CD4-positive, alpha-beta memory T cell (primary cell): ENCODE measurements at places on chromosomes 6 and 20. TPM values are rescaled to one million over a fixed set of nuclear protein-coding genes. Genes with fewer than 3 reads are reported as not detected.

AIF1 gene
- total RNA-seq: 5.2 TPM

TCF21 gene
- total RNA-seq: not detected

TBXT gene
- not detected for total RNA-seq

RAET1L gene
- not detected for total RNA-seq

CLPSL2 gene
- not detected for total RNA-seq

DNA sequence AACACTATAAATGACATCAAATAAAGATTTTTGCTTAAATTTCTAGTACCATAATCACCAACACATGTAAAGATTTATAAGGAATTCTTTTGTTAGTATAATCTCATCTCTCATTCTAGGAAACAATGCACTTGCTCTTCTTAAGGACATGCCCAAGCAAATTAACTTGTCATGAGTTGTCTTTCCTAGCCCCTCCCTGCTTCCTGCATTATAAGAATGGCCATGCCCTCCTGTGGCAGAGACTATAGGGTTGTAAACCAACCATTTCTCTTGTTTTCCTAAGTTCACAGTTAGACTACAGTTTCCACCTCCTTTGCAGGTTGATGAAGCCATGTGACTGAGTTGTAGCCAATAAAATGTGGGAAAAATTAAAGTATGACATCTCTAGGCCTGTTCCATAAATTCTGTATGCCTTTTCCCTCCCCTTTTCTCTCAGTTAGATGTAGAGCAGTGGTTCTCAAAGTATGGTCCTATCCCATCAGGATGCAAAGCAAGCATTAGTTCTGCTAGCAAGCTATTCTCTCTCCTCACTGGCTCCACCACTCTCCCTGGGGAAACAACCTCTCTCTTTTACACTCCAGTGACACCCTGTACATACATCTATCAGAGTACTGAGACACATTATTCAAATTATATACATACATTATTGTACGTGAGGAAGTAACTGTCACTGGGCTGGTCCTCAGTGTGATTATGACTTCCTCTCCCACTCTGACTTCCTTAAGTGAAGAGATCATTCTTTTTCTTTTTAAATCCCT, 295.0 kb downstream of the PKHD1 start:
- no peak for DNase-seq

- peak; percentile 75 for DNase-seq
Observed at GRCh38 chr20:63739130-63740069, at the start of gene SLC2A4RG. SLC2A4RG (plus strand) TSS chr20:63739776; CDS start chr20:63739913, 137 bp downstream.

- DNase-seq: no peak
Observed at GRCh38 chr6:103504501-103505154, 1355.1 kb downstream of the HACE1 start.

GRCh38 chr6:167779993-167780655, 46.6 kb upstream of the AFDN start:
- no peak for DNase-seq

DNA sequence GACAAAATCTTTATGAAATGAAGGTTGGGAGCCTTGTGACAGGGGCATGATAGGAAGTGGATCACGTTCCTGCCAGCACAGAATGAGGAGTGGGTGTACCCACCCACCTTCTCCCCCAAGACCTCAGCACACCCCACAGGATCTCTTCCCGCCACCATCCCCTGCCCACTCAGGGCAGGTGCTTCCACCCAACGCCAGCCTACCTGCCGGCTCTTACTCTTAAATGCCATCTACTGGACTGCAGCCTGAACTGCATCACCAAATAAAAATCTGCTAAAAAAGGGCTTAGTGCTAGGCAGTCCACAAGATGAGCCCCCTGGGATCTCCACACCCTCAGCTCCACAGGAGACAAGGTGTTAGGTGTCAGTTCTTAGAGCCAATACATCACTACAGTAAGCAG, 20.6 kb downstream of the DTNBP1 start:
- DNase-seq: no peak

GRCh38 chr6:2971420-2972218, at the start of gene SERPINB6:
SERPINB6 (minus strand) TSS chr6:2971567; CDS start chr6:2959332, 12,235 bp downstream.
- DNase-seq: peak; percentile 42

DNA sequence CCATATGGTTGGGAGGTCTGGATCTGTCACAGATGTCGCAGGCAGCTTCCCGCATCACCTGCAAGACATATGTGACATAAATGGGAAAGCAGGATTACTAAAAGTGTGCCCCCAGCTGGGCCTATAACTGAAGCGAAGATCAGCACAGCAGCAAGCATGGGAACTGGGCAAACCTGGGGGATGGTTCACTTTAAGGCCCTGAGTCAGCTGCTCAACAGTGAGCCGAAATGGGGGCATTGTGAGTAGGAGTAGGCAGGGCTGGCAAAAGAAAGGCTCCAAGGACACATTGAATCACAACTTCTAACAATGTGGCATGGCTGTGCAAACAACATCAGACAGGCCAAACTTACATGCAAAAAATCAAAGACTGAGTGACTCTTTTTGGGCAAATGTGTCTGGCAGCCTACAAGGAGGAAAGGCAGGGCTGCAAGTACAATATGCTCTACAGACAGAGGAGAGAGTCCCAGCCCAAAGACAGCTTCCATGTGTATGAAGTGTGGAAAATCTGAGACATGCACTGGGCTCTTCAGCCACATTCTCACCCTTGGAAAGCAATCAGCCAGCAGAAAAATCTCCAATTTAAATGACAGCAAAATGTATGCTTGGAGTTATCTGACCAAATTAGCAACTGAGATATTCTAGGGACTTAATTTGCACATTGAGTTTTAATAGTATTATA, 531.0 kb upstream of the MMS22L start:
- DNase-seq: no peak

DNA sequence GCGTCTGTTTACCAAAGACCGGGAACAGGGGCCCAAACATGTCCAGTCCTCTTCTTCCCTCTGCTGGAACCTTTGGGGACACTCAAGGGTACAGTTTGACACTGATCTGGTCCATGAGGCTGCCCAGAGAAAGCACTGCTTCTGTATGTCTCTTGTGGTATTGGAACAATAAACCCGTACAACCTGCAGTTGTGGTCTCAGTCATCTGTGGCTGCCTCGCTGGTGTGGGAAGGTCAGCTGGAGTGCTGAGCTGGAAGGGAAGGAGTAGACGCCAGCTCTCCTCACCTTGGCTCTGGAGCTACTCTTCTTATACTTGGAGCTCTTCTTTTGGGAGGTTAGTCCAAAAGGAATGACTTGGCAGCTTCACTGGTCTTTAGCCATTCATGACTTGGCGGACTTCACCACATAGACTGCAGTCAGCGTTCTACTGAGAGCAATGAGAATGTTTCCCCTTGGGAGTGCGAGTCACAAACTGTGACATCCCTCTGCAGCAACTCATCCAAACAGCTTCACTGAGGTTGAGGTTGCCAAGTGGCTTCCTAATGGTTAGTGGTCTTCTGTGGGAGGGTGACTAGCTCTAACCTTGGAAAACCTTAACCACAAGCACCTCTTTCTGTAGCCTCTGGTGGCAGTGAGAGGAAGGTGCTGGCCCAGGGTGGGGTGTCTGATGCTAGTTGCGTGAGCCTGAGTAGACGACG, 81.2 kb downstream of the ASXL1 start:
- no peak for DNase-seq

- DNase-seq: no peak
Observed at GRCh38 chr6:45970326-45970725, 45.3 kb downstream of the CLIC5 start.

DNA sequence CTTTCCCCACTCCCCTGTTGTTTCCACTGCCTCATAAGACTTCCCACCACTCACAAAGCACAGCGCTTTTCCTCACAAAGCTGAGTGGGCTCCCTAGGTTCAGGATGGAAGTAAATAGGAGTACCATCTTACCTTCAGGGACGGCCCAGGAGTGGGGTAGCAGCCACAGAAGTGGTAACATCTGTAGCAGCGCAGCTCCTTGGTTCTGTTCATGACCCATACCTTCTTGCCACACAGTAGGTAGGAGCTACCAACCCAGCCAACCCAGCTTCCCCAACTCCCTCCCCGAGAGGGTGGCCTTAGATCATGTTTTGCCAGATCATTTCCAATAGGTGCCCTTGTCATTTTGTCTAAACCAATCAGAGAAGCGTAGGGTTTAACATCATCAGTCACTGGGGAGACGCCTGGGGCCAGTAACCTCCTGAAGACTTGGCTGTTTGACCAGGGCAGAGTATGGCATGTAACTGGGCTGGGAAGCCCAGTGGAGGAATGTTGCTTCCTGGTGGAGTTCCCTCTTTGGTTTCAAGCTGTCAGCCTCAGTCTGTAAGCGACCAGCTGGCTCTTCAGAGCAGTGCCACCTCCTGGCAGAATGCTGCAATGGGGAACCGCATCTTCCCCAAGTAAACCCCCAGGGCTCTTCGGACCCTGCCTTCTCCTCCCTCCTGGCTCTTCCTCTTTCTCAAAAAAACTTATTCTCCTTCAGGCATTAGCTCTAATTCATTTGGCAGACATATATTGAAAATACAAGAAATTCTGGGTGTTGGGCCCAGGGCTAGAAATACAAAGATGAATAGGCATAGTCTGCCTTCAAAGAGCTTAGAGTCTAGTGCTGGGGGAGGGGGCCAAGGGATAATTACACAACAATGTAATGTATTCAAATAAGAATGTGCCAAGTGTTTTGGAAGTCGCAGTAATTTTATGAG, at the start of gene HLA-DMA:
Gene HLA-DMA (minus strand): TSS at position 281 of the 923 bp plus-strand sequence. CDS start 61 bp downstream, at position 220.
- peak; percentile 76 for DNase-seq

GRCh38 chr6:121430514-121431460, 4.7 kb upstream of the GJA1 start:
- DNase-seq: no peak

- DNase-seq: no peak
Observed at GRCh38 chr6:166032366-166033200, 135.1 kb downstream of the TBXT start.

DNA sequence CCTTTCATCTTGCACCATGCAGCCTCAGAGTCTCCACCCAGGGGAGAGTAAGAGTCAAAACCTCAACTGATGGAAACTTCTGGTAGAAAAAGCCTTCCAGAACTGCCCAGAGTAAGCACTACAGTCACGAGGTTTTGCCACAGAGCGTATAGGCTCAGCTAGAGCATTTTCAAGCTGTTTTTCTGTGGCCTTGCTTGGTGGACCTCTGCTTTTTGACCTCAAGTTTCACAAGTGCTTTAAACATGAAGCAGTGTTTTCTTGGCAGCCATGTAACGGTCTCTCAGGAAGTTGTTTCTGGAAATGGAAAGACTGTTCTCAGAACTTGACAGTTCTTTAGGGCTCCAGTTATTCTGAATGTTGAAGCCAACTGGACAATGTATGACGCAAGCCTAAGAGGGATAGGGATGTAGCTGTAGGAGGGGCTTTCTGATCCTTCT, 146.5 kb downstream of the ZDHHC14 start:
- DNase-seq: no peak
